ENCODE measurements at places on chromosomes 12 and 14.

DNA sequence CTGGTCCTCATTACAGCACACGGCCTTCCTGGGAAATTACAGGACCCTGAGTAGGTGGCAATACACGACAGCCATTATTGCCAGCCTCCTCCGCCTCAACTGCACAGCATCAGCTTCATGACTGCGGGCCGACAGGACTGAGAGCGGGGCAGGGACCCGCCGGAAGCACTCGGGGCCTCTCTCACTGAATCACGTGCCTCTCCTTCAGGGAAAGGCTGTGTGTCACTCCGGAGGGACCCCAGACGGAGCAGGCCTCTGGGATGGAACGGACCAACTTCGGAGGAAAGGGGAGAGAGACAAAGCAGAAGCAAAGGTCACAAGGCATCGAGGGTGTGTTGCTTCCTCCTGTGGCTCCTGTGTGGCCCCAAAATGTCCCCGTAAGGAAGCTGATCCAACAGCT is 90.0 kb downstream of the RNF34 start:
- no peak for DNase-seq

- no peak for DNase-seq
Measured at GRCh38 chr12:65930114-65930828, 106.0 kb downstream of the HMGA2 start.

- no peak for DNase-seq
Measured at GRCh38 chr14:58617619-58618018, 20.1 kb upstream of the DACT1 start.

- DNase-seq: no peak
Measured at GRCh38 chr14:54562334-54562733, 4.6 kb upstream of the SAMD4A start.

DNA sequence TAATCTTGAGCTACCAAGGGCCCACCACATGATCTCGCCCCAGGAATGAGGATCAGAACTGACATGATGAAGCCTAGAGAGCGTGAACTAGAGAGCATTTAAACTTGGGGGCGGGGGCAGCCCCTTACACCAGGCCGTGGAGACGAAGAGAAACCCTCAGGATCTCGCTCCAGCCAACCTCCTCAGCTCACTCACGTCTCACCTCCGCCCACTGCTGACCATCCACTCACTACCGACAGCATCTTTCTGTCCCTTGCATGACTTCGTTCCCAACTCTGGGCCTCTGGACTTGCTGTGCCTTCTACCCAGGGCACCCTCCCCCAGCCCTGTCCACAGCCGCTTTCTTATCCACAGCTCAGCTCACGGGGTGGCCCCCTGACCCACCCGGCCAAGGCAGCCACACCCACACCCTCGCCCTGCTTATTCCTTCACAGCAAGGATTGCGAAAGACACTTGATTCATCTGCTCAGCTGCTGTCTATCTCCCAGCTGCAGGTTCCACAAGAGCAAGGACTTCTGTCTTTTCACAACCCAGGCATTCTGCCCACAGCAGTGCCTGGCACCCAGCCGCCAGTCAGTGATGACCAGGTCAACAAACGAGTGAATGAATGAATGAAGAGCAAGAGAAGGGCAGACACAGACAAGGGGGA is 6.4 kb downstream of the STX2 start:
- no peak for DNase-seq
